ENCODE measurements at places on chromosomes 12 and 14. TPM values are rescaled to one million over a fixed set of nuclear protein-coding genes. Genes with fewer than 3 reads are reported as not detected.

SLC25A47 gene
- not detected for total RNA-seq

MUCL1 gene
- total RNA-seq: not detected

GRCh38 chr14:30252783-30253674, 305.9 kb upstream of the G2E3 start:
- no peaks in the 10 kb centered on the region for H3K27me3 ChIP-seq
- DNase-seq: no peak
- no peak overlapping the region for H3K4me3 ChIP-seq
- no peaks in the 10 kb centered on the region for H3K36me3 ChIP-seq
- H3K4me1 ChIP-seq: no peaks in the 10 kb centered on the region

DNA sequence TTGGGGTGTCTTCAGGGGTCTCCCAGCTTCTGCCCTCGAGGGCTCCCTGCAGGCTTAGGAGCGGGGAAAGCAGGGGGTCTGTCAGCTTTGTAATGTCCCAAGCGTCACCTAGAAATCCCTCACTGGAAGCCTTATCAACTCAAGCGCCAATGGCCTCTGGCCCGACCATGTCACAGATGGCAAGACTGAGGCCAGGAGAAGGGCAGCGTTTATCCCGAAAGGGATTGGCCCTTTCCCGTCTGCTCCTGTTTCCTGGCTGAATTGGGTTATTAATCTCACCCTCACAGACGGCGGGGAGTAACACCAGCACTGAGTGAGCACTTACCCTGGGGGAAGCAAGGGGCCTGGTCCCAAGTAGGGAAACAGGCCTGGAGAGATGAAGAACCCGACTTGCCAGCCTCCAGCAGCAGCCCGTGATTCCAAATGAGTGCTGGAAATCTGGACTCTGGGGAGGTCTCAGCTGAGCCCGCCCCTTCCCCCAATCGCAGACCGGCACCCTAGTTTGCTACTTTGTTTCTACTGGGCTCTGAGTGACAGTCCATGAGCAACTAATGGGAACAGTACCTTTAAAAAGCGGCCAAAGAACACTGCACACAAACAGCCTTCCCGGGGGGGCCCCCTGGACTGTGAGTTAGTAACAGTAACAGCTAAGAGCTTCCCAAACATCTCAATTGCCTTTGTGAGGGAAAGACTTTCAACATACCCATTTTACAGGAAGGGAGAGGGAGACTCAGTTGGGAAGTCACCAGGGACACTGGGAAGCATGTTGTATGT, 2.1 kb upstream of the NCOR2 start:
- H3K36me3 ChIP-seq: no peaks in the 10 kb centered on the region
- DNase-seq: no peak
- peaks cover 34% of the 10 kb centered on the region for H3K4me1 ChIP-seq

GRCh38 chr14:105855893-105856675, 329.7 kb downstream of the TMEM121 start:
- H3K4me3 ChIP-seq: no peak overlapping the region
- DNase-seq: no peak
- H3K27ac ChIP-seq: no peak overlapping the region
- peaks cover 61% of the 10 kb centered on the region for H3K4me1 ChIP-seq
- H3K36me3 ChIP-seq: no peaks in the 10 kb centered on the region

BICDL1 gene
- 146 TPM for total RNA-seq

GRCh38 chr12:96902076-96902475, 5.0 kb upstream of the NEDD1 start:
- H3K4me1 ChIP-seq: peaks cover 3% of the 10 kb centered on the region
- no peak overlapping the region for H3K4me3 ChIP-seq
- H3K27me3 ChIP-seq: no peaks in the 10 kb centered on the region
- no peaks in the 10 kb centered on the region for H3K36me3 ChIP-seq

DNA sequence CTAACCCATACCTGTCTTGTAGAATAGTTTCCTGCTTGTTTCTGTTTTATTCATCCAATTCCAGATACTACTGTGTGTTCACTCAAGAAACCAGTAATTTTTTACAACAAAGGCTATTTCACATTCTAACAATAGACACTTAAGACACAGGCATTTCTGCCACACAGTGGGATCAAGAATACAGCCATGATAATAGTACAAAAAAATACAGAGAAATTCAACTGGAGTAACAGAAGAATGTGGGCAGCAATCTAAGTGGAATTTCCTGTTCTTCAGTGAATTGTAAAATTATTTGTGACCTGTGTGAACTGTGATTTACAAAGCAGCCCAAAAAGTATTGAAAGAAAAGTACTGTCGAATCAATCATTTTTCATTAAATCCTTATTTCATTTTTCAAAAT, 282.9 kb downstream of the CCER1 start:
- H3K4me3 ChIP-seq: no peak overlapping the region
- H3K36me3 ChIP-seq: no peaks in the 10 kb centered on the region
- no peaks in the 10 kb centered on the region for H3K4me1 ChIP-seq
- no peaks in the 10 kb centered on the region for H3K27me3 ChIP-seq
- H3K27ac ChIP-seq: no peak overlapping the region
- no peak for DNase-seq

GRCh38 chr14:76829650-76830421, 3.6 kb downstream of the LRRC74A start:
- no peaks in the 10 kb centered on the region for H3K27me3 ChIP-seq
- no peaks in the 10 kb centered on the region for H3K4me1 ChIP-seq

IAPP gene
- not detected for total RNA-seq

DNA sequence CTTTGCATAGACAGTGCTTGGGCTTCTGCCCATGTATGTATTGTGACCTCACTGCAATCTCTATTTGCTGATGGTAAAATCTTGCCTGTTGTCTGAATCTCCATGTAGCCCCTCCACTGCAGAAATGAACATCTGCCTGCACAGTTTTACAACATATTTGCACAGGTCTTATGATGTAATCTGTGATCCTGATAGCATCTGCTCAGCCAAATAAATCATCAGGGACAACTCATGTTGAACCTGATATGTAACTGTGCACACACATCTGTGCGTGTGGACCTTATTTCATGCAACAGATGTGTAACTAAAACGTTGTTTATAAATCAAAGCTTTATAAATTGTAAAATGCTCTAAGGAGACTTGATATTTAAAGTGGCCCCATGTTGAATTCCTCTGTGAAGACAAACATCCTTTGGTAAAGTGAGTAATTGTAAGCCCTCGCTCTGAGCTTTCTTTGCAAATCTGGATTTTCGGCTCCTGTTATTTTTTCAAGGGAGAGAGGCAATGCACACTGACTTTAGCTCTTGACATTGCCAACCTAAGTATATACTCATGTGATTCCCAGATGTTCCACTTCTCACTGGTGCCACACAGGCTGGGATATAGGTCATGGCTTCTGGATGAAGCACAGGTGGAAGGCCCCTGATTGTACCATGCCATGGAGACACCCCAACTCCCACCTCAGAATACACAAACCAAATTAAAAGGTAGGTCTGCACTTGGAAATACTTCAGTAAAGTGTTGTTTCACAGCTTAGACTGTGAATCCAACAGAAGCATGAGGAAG, 371.3 kb downstream of the GRIN2B start:
- H3K4me1 ChIP-seq: no peaks in the 10 kb centered on the region
- H3K27ac ChIP-seq: no peak overlapping the region
- no peaks in the 10 kb centered on the region for H3K36me3 ChIP-seq
- H3K4me3 ChIP-seq: no peak overlapping the region
- no peak for DNase-seq
- H3K27me3 ChIP-seq: peaks cover 3% of the 10 kb centered on the region

ABCD2 gene
- total RNA-seq: 2.2 TPM

FIGNL2 gene
- total RNA-seq: 1.3 TPM

RND1 gene
- 5.7 TPM for total RNA-seq

- peaks cover 68% of the 10 kb centered on the region for H3K4me1 ChIP-seq
- no peaks in the 10 kb centered on the region for H3K36me3 ChIP-seq
- DNase-seq: no peak
- H3K27me3 ChIP-seq: peaks cover 8% of the 10 kb centered on the region
- H3K4me3 ChIP-seq: no peak overlapping the region
Observed at GRCh38 chr12:6777386-6777785, 5.1 kb downstream of the LAG3 start.

DNA sequence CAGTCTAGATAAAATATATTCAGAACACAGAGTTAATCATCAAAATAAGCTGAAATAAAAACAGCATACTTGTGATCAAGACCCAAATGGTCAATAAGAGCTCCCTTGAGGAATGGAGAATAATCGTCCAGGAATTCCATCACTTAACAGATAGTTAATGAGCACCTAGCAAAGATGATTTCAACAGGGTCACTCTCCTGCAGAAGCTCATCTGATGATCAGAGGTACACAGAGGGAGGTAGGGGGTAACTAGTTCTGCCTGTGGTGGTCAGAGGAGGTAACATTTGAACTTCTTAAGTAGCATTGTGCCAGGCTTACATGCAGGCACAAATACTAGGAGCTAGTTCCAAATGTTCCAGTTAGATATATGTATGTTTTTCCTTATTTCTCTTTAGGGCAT, 9.5 kb downstream of the MED13L start:
- no peaks in the 10 kb centered on the region for H3K36me3 ChIP-seq
- DNase-seq: no peak
- H3K27ac ChIP-seq: no peak overlapping the region
- H3K4me3 ChIP-seq: no peak overlapping the region
- H3K27me3 ChIP-seq: no peaks in the 10 kb centered on the region

DNA sequence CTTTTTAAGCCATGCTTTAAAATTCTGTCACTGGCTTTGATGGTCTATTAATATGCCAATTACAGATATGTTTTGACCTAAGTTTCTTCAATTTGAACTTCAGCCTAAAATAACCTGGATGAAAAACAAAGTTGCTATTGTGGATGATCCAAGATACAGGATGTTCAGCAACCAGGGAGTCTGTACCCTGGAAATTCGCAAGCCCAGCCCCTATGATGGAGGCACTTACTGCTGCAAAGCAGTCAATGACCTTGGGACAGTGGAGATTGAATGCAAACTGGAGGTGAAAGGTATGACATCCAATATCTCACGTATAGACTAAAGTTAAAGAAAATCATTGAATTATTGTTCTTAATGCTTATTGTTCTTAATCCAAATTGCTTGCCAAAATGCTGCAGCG, 17.2 kb upstream of the CHPT1 start:
- no peak overlapping the region for H3K27ac ChIP-seq
- no peaks in the 10 kb centered on the region for H3K4me1 ChIP-seq
- no peak for DNase-seq
- no peak overlapping the region for H3K4me3 ChIP-seq

DNA sequence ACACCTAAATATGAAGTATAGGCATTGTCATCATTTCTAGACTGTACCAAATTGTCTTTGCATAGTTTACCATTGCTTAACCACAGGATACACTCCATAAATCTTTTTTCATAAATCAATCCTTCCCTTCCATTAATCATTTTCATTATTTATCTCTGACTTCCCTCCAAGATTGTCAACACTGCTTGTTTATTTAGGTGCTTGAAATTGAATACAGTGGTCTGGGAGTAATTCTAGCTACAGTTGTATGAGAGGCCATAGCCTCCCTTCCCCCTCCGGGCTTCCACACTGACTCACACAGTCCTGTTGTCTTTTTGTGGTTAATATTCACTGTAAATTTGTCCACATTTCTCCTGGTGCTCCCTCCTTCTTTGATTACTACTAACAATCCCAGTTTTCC, 114.2 kb upstream of the ARID2 start:
- H3K27me3 ChIP-seq: no peaks in the 10 kb centered on the region
- no peak overlapping the region for H3K4me3 ChIP-seq
- no peaks in the 10 kb centered on the region for H3K4me1 ChIP-seq

GRCh38 chr12:57110104-57111030, 795 bp downstream of the STAT6 start:
- H3K4me1 ChIP-seq: peaks cover 64% of the 10 kb centered on the region
- no peaks in the 10 kb centered on the region for H3K27me3 ChIP-seq
- peaks cover 33% of the 10 kb centered on the region for H3K36me3 ChIP-seq
- DNase-seq: peak; percentile 93
- H3K4me3 ChIP-seq: peak overlapping the region; percentile 95

MAP1LC3B2 gene
- 2.1 TPM for total RNA-seq

OR10G3 gene
- total RNA-seq: not detected

- no peak overlapping the region for H3K4me3 ChIP-seq
- no peak for DNase-seq
- no peaks in the 10 kb centered on the region for H3K4me1 ChIP-seq
- H3K27me3 ChIP-seq: peaks cover 2% of the 10 kb centered on the region
Observed at GRCh38 chr14:76115010-76115422, 36.7 kb upstream of the GPATCH2L start.

GRCh38 chr14:94364964-94365363, 23.4 kb downstream of the SERPINA1 start:
- no peak overlapping the region for H3K4me3 ChIP-seq
- no peaks in the 10 kb centered on the region for H3K4me1 ChIP-seq
- DNase-seq: no peak

GRCh38 chr12:121829250-121829918, 25.6 kb downstream of the SETD1B start:
- H3K4me3 ChIP-seq: no peak overlapping the region
- DNase-seq: no peak
- H3K27me3 ChIP-seq: no peaks in the 10 kb centered on the region
- H3K4me1 ChIP-seq: no peaks in the 10 kb centered on the region
- H3K36me3 ChIP-seq: peaks cover 70% of the 10 kb centered on the region
- peak overlapping the region; percentile 10 for H3K27ac ChIP-seq

DNA sequence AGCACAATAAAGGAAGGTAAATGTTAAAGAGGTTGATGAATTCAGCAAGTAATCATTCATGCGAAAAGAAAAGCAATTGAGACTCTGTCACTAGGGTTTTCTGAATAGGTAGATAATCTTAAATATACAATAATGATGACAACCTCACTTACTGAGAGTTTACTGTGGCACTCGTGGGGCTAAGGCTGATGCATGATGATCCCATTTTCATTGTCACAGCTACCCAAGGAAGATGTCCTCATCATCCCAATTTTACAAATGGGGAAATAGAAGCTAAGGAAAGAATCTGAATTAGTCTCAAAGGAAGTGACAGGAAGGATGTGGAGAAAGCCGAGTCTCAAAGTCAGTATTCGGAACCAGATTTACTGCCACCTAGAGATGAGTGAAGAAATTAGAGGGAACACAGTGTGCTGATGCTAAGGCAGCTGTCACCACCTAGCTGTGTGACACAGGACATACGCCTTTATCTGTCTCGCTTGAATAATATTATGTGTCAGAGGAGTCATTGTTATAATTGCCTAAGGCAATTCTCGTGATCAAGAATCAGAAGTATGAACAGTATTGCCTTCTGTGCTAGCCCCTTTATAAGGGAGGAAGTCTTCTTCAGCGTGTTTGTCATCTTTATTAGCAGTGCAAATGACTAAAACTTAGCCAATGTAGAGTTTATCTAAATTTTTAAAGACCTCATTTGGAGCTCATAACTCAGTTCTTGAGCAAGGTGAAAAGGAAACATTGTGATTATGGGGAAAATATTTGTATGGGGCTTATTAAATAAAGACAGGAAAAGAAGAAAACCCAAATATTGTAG, 63.2 kb downstream of the ERGIC2 start:
- peaks cover 4% of the 10 kb centered on the region for H3K4me1 ChIP-seq
- H3K27me3 ChIP-seq: no peaks in the 10 kb centered on the region
- DNase-seq: peak; percentile 19
- peaks cover 11% of the 10 kb centered on the region for H3K36me3 ChIP-seq
- H3K4me3 ChIP-seq: no peak overlapping the region

DNA sequence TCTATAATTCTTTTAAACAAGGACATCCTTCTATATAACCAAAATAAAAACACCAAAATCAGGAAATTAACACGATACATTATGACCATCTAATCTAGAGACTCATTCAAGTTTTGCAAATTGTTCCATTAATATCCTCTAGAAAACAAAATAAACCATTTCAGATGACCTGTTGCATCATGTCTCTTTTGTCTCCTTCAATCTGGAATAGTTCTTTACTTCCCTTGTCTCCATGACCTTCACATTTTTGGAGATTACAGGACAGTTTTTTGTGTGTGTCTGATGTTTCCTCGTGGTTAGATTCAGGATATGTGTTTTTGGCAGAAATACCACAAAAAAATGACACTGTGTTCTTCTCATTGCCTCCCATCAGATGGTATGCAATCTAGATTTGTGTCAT, 12.5 kb upstream of the DCAF4 start:
- no peak overlapping the region for H3K4me3 ChIP-seq
- no peak for DNase-seq
- no peaks in the 10 kb centered on the region for H3K27me3 ChIP-seq
- H3K36me3 ChIP-seq: no peaks in the 10 kb centered on the region
- no peaks in the 10 kb centered on the region for H3K4me1 ChIP-seq
- H3K27ac ChIP-seq: no peak overlapping the region

Measured in CD4-positive, alpha-beta T cell (primary cell).